ENCODE measurements at places on chromosomes 4 and X. TPM values are rescaled to one million over a fixed set of nuclear protein-coding genes. Genes with fewer than 3 reads are reported as not detected.

The NPY2R gene
- not detected for total RNA-seq

The RPL34 gene
- total RNA-seq, result 1,304 TPM

The DCAF12L2 gene
- not detected for total RNA-seq

The ZXDB gene
- total RNA-seq, result 6.4 TPM

The FRMD7 gene
- total RNA-seq, result not detected

The MAGIX gene
- total RNA-seq, result 2.8 TPM

The SLAIN2 gene
- total RNA-seq, result 79.4 TPM

The CTAG1A gene
- not detected for total RNA-seq

The HMGN5 gene
- 0.73 TPM for total RNA-seq

The NEUROG2 gene
- total RNA-seq, result 0.18 TPM

The CLTRN gene
- total RNA-seq, result 0.17 TPM

The HGFAC gene
- not detected for total RNA-seq

The XPNPEP2 gene
- 0.24 TPM for total RNA-seq

The GAGE10 gene
- not detected for total RNA-seq

The MAGEE2 gene
- total RNA-seq, result not detected

The CXCL8 gene
- 10.7 TPM for total RNA-seq

The MRPL1 gene
- 75.0 TPM for total RNA-seq

The MPP1 gene
- total RNA-seq, result 28.7 TPM

The DNASE1L1 gene
- 12.4 TPM for total RNA-seq

The ODAPH gene
- total RNA-seq, result 0.54 TPM

The EFHC2 gene
- total RNA-seq, result not detected

The EVC gene
- total RNA-seq, result 1.5 TPM

The SPON2 gene
- total RNA-seq, result 12.1 TPM

The SEC31A gene
- total RNA-seq, result 118 TPM

The TEX13D gene
- total RNA-seq, result 0.05 TPM

The PAGE4 gene
- total RNA-seq, result not detected

The UCP1 gene
- total RNA-seq, result not detected

The GBA3 gene
- not detected for total RNA-seq

The GLOD5 gene
- total RNA-seq, result not detected

The IDS gene
- 46.6 TPM for total RNA-seq

The ATXN3L gene
- not detected for total RNA-seq

The ADRA2C gene
- not detected for total RNA-seq

The MORF4L2 gene
- 229 TPM for total RNA-seq

The CSN1S1 gene
- total RNA-seq, result not detected

The MXRA5 gene
- total RNA-seq, result not detected
